ENCODE measurements at places on chromosomes 5 and 9. TPM values are rescaled to one million over a fixed set of nuclear protein-coding genes. Genes with fewer than 3 reads are reported as not detected.

DNA sequence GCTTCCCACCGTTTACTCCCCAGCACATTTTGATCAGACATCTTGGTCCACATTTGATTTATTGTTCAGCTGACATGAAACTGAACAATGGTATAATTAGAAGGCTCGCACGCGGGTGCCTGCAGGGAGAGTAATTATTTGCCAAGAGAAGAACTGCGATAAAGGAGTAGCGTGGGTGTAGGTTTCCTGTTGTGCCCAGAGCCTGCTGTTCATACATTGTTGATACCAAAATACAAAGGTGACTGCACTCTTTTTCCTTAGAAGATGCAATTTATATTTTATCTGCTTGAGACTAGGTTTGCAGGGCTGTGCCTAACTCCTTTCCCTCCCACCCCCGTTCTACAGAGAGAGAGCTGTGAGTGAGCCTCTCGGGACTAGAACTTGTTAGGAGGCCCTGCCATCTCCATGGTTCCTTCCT, 241.8 kb upstream of the MSX2 start:
- H3K4me3 ChIP-seq, result no peak overlapping the region
- no peaks in the 10 kb centered on the region for H3K27me3 ChIP-seq
- no peak overlapping the region for H3K27ac ChIP-seq
- no peaks in the 10 kb centered on the region for H3K4me1 ChIP-seq
- DNase-seq, result no peak
- H3K36me3 ChIP-seq, result no peaks in the 10 kb centered on the region

GRCh38 chr5:72032788-72033187, 74.5 kb upstream of the MAP1B start:
- H3K27me3 ChIP-seq, result no peaks in the 10 kb centered on the region
- peaks cover 38% of the 10 kb centered on the region for H3K4me1 ChIP-seq
- H3K36me3 ChIP-seq, result no peaks in the 10 kb centered on the region
- DNase-seq, result peak; percentile 49
- H3K27ac ChIP-seq, result no peak overlapping the region

DNA sequence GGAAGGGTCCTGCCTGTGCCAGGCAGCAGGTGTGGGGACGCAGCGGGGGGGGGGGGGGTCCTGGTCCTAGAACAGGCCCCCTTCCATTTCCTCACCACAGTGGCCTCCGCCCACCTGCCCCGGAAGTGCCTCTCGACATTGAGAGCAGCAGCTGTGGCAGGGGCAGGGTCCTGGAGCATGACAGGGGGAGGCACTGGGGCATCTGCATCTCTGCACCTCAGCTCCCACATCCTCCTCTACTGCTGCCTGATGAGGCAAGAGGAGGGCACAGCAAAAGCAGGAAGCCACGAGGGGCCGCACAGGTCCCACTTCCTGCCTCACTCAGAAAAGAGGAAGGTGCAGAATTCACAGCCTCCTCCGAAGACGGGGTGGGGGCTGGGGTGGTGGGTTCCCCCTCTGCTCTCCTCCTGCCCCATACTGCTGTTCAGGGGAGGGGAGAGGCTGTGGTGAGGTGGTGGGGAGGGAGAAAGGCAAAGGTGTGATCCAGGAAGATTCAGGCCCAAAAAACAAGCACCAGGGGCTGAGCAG, 14.8 kb downstream of the AKNA start:
- no peaks in the 10 kb centered on the region for H3K27me3 ChIP-seq
- no peak overlapping the region for H3K27ac ChIP-seq
- no peak for DNase-seq
- H3K4me1 ChIP-seq, result peaks cover 52% of the 10 kb centered on the region
- no peaks in the 10 kb centered on the region for H3K36me3 ChIP-seq
- H3K4me3 ChIP-seq, result no peak overlapping the region

DNA sequence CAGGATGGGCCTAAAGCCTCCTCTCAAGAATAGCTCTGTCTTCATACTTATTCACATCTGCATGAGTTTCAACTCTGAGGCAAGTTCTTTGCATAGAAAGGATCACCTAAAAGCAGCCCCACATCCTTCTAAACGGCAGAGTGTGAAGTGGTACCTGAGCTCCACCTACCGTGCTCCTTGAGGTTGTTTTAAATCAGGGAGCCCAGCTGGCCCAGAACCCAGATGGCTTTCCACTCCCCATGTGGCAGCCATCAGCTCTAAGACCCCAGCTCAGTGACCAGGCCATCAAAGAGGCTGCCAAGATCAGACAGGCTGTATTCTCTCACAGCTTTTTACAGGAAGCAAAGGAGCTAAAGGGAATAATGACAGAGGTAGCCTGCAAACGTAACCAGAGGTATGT, 299.3 kb downstream of the RASEF start:
- DNase-seq, result peak; percentile 64
- peaks cover 9% of the 10 kb centered on the region for H3K4me1 ChIP-seq
- H3K27ac ChIP-seq, result no peak overlapping the region
- no peaks in the 10 kb centered on the region for H3K27me3 ChIP-seq
- H3K36me3 ChIP-seq, result 0 out of 2 replicates have a peak, but pooled peaks cover under 1% of the 10 kb centered on the region

The NEURL1B gene
- total RNA-seq, result 11.4 TPM

GRCh38 chr9:89899573-89899972, 294.8 kb downstream of the GADD45G start:
- DNase-seq, result peak; percentile 4
- H3K27ac ChIP-seq, result no peak overlapping the region
- no peaks in the 10 kb centered on the region for H3K27me3 ChIP-seq
- no peaks in the 10 kb centered on the region for H3K36me3 ChIP-seq

DNA sequence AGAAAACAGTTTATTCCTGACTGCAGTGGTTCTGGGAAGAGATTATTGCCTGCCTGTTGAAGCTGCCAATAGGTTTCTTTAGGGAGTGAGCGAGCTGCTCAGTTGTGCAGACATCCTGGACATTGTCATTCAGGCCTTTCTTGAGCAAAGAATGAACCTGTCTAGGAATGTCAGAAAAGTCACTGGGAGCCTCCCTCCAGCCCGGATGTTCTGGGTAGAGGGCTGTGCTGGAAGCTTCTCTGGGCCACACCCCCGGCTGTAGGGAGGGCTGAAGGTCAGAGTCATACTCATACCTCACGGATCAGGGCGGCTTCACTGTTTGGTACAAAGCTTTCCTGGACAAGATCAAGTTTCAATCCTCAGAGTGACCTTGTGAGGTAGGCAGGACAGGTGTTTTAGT, 33.4 kb upstream of the TBC1D2 start:
- no peaks in the 10 kb centered on the region for H3K36me3 ChIP-seq
- DNase-seq, result no peak
- H3K4me1 ChIP-seq, result no peaks in the 10 kb centered on the region
- no peaks in the 10 kb centered on the region for H3K27me3 ChIP-seq
- no peak overlapping the region for H3K27ac ChIP-seq
- no peak overlapping the region for H3K4me3 ChIP-seq

All from GM23338 (cell line).